ENCODE measurements at places on chromosomes 16 and 17. TPM values are rescaled to one million over a fixed set of nuclear protein-coding genes. Genes with fewer than 3 reads are reported as not detected.
A peak's percentile ranks its signal among the peaks of the same experiment; 100 is the strongest.

- no peak overlapping the region for H3K27ac ChIP-seq
- no peaks in the 10 kb centered on the region for H3K27me3 ChIP-seq
- no peak overlapping the region for H3K4me3 ChIP-seq
- no peak for DNase-seq
- no peaks in the 10 kb centered on the region for H3K36me3 ChIP-seq
Observed at GRCh38 chr16:82194086-82194485, 24.1 kb upstream of the MPHOSPH6 start.

- no peak overlapping the region for H3K4me3 ChIP-seq
- H3K4me1 ChIP-seq: peaks cover 5% of the 10 kb centered on the region
- DNase-seq: no peak
Observed at GRCh38 chr16:71670537-71670936, 44.6 kb downstream of the MARVELD3 start.

ZFP3 gene
- total RNA-seq: 3.0 TPM

- no peaks in the 10 kb centered on the region for H3K36me3 ChIP-seq
- H3K4me1 ChIP-seq: no peaks in the 10 kb centered on the region
- peak; percentile 18 for DNase-seq
- peaks cover 66% of the 10 kb centered on the region for H3K27me3 ChIP-seq
- H3K27ac ChIP-seq: no peak overlapping the region
- H3K4me3 ChIP-seq: no peak overlapping the region
Observed at GRCh38 chr17:48756830-48757251, 28.3 kb upstream of the HOXB13 start.

DNA sequence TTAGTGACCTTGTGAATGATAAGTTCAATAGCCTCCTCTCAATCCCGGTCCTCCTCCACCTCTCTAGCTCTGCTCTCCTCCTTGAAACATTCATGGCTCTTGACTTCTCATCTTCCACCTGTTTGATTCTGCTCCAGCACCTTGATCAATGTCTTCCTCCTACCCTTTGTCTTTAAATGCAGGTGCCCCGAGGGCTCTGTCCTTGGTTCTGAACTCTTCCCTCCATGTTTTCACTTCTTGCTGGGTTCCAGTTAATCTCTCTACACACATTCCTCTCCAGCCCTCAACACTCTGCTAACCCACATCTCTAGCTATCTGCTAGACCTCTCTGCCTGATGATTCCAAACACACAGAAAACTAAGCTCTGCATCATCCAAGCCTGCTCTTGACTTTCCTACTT, 13.4 kb downstream of the CD300E start:
- no peak overlapping the region for H3K27ac ChIP-seq
- H3K27me3 ChIP-seq: no peaks in the 10 kb centered on the region
- no peak overlapping the region for H3K4me3 ChIP-seq
- peaks cover 8% of the 10 kb centered on the region for H3K4me1 ChIP-seq

DNA sequence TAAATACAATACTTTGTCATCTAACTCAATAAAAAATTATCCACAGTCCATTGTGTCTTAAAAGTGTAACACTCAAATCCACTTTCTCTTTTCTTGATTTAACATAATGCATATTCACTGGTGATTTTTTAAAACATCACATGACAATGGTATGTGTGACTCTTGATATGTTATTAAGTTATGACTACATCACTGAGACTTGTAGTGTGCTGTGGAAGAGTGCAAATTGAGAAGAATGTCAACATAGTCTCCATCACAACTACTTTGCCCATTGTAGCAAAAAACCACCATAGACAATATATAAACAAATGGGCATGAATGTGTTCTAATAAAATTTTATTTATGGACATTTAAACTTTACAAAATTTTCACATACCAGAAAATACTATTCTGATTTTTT, 380.7 kb upstream of the PMFBP1 start:
- no peak overlapping the region for H3K27ac ChIP-seq
- H3K4me1 ChIP-seq: no peaks in the 10 kb centered on the region
- no peaks in the 10 kb centered on the region for H3K27me3 ChIP-seq
- no peak overlapping the region for H3K4me3 ChIP-seq
- no peaks in the 10 kb centered on the region for H3K36me3 ChIP-seq
- DNase-seq: no peak

DNA sequence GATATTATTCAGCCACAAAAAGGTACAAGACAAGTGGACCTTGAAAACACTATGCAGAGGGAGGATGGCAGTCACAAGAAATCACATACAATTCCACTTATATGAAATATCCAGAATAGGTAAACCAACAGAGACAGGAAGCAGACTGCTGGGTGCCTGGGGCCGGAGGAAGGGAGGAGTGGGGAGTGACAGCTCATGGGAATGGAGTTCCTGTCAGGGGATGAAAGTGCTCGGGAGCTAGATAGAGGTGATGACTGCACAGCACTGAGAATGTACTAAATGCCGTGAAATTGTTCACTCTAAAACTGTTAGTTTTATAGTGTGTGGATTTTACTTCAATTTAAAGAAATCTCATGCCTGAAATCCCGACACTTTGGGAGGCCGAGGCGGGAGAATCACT, 74.2 kb upstream of the MED9 start:
- DNase-seq: no peak
- no peaks in the 10 kb centered on the region for H3K36me3 ChIP-seq
- no peak overlapping the region for H3K27ac ChIP-seq
- H3K4me1 ChIP-seq: peaks cover 7% of the 10 kb centered on the region
- no peaks in the 10 kb centered on the region for H3K27me3 ChIP-seq
- H3K4me3 ChIP-seq: no peak overlapping the region
